Stimulated activated CD4-positive, alpha-beta T cell treated with anti-CD3 and anti-CD28 coated beads, Interleukin-4, amount 100 ng/mL, for 4 hours (primary cell): ENCODE measurements at places on chromosomes 7 and 10.

DNA sequence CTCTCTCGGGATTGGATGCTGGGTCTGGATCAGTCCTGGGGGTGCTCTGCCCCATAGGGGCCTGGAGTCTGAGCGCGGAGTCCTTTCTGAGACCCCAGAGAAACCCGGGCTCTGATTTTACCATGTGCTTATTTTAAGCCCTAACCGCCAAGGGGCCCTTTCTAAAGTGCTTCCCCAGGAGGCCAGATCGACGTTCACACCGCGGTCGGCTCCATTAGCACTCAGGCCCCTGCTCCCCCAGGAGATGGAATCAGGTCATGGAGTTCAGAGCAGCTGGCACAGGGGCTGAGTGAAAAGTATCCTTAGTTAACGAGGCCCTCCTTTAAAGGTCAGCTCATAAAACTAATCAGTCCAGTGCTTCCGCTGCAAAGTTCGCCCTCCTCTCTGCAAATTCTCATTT lies 159.4 kb upstream of the COBL start:
- DNase-seq = no peak

DNA sequence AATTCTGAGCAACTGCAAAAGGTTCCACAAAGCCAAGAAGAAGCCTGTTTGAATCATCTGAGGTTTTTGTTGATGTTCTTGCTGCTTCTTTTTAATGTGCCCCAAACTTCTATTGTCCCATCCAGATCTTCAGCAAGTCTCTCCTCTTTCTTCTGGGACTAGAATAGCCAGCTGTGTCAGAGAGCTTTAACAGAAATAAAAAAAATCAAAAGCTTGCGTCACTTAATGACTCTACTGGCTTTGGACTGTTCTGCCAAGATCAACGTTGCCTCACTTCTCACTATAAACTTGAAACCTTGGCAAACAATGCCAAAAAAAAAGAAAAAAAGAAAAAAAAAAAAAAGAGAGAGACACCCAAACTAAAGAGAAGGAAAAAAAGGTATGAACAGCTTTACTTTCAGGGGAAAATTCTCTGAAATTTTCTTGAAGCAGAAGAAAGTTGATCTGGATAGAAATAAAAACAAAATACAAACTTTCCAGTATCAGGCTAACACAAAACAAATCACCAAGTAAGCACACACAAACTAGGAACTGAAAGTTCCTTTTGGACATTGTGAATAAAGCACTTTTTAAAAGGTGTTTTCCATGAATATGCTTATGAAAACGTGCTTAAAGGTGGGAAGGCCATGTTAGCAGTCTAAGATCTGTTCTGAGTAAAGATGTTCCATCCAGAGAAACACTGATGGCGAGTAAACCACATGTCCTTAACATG lies 14.8 kb downstream of the USP54 start:
- no peak for DNase-seq

DNA sequence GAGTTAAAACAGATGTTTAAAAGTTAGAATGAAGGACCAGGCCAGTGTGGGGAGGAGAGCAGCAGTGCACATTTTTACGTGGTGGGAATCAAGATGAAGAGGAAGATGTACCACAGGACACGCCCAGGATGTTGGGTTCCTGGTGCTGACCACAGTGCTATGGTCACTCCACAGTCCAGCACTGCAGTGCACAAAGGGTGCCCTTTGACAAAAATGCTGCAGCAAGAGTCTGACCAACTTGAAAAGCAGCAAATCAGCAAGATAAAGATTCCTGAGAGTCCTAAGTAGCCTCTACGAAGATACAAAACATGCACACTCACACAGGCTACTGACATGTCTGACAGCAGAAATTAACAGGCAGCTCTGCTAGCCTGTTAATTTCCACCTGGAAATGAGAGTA lies 107.1 kb downstream of the PIP4K2A start:
- DNase-seq = no peak

GRCh38 chr10:6020826-6021225 lies 41.3 kb downstream of the IL2RA start:
- DNase-seq = no peak

DNA sequence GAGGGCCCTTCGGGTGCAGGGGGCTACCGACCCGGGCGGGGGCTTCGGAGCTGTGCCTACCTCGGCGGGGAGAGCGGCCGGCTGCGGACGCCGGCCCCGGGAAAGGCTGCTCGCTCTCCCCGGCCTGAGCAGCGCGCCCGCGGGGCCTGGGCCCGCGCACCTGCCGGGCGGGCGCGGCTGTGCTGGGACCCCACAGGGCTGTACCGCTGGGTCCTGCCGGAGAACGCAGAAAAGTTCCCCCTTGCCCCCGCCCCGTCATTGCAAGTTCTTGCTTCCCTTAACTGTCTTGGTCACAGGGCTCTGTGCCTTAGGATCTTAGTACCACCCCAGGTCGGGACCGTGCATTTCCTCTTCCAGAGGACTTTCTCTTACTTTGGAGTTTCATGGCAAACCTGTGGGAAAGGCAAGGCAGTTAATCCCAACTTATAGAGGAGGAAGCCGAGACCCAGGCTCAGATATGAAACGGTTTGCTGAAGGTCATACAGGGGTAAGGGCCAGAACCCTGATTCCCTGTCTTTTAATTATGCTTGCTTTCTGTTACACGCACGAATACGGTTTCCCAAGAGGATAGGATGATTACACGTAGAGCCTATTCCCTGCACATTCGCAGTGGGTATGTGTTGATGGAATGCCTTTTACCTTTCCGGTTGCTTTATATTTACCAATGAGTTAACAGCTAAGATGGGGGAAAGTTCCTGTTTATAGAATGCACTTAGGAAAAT lies 652 bp downstream of the PCGF5 start:
- no peak for DNase-seq

DNA sequence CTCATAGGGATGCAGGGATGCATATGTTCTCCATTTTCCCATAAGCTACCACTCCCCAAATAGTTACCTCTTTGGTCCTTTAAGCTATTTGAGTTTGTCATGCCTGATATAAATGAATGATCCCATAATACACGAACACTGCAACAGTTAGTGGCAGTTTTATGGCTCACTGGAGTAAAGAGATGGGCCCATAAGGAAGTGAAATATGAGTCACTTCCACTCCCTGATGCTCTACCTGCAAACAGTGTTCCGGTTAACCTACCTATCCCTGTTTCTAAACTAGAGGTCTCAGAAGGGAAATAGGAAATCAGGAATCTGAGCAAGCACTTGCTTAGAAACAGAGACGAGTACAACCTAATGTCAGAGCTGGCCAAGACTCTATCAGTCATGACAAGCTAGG lies 71.7 kb downstream of the CALD1 start:
- DNase-seq = no peak

- no peak for DNase-seq
Measured at GRCh38 chr7:19705663-19706062, 3.2 kb downstream of the POLR1F start.

GRCh38 chr7:112556633-112557032 lies 75.8 kb downstream of the LSMEM1 start:
- DNase-seq = no peak

DNA sequence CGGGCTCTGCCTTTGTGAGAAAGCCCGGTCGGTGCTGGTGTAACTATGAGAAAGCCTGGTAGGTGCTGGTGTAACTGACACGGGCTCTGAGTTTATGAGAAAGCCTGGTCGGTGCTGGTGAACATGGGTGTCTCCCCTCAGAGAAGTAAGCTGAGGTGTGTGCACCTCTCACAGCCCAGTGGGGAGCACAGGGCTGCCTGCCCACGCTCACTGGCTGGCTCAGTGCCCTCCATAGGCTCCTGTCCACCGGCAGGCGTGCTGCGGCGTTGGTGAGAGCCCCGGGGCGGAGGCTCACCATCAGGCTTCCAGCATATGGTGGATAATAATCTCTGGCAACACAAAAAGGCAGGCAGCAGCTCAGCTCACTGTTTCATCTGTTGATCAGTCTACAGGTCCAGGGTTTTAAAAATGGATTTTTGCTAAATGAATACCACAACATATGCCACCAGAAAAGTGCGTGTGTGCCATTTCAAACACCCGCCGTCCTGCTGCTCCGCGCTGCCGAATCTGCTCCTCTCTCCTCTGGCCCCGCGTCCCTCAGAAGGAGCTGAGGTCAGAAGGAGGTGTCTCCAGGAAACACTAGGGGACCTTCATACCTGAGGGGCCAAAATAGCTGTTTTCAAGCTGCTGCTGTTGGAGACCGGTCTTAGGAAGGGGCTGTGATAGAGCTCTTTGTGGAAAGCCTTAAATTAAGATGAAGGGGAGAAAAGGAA lies 365.7 kb downstream of the DNAJB6 start:
- DNase-seq = no peak

DNA sequence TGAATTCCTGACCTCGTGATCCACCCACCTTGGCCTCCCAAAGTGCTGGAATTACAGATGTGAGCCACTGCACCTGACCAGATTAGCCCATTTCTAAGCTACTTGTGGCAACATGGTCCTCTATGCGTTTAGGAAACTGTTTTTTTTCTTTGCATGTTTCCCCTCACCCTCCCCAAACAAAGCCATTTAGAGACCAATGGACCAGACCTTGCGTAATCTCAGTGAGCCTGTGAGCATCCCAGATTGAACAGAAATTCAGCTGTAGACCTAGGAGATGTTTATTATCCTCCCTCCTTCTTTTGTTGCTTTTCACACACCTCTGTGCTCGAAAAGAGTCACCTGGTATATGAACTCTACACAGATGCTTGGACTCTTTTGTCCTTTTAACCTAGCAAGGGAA lies 28.5 kb upstream of the CAMK1D start:
- DNase-seq = no peak

GRCh38 chr7:517774-518629 lies 1.6 kb downstream of the PDGFA start:
- DNase-seq = peak; percentile 18

DNA sequence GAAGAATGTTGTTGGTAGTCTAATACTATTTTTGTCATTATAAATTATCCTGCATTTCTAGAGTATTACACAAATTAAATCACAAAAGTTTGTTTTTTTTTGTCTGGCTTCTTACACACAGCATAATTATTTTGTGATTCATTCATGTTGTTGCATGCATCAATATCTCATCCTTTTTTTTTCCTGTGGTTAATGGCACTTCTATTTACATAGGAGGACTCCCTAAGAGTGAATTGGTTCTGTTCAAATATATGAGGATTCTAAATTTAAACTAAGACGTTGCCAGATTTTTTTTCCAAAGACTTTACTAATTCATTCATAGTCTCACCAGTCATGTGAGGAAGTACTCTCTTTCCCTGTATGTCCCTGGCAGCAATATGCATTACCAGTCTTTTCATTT lies 303.3 kb downstream of the GPR37 start:
- no peak for DNase-seq

- DNase-seq = no peak
Measured at GRCh38 chr10:47020471-47020870, 109.2 kb downstream of the PTPN20 start.

- DNase-seq = no peak
Measured at GRCh38 chr7:20798081-20798693, 11.5 kb upstream of the SP8 start.

DNA sequence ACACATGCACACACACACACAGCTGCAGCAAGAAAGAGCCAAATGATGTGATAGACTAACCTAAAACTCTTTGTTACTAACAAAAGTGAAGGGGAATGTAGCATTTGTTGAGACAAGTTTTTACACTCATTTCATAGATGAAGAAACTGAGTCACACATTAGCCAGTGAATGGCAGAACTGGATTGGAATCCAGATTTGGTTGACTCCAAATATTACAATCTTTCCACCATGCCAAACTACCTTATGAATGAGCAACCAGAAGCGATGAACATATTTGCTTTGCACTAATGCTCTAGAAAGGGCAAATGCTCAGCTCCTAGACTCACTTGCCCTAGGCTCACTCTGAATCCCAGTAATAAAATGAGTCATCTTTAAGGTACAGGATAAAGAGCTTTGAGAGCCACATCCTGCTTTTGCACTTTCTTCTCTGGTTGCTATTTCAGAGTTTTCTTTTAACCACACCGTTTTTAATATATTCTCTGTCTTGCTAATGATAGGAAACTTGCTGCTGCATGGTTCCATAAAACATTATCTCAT lies 111.9 kb downstream of the GPAM start:
- DNase-seq = no peak

DNA sequence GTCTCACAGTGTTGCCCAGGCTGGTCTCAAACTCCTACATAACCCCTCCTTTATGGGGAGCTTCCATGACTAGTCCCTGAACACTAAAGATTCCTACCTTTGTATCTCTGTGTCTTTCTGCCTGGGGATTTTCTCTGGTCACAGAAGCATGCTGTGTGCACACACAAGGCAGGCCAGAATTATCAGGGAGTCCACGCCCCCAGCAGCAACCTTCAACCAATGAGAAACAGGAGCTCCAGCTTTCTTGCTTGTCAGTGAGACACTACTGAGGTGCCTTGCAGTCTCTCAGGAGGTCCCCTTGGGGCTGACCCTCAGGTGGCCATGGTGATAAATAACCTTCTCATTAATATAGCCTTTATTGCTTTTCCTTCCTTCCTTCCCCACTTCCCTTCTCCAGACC lies 45.1 kb upstream of the AUTS2 start:
- no peak for DNase-seq

- no peak for DNase-seq
Measured at GRCh38 chr10:10677479-10677878, 340.2 kb upstream of the CELF2 start.

GRCh38 chr7:112905950-112906349 lies 115.8 kb upstream of the TMEM168 start:
- no peak for DNase-seq

DNA sequence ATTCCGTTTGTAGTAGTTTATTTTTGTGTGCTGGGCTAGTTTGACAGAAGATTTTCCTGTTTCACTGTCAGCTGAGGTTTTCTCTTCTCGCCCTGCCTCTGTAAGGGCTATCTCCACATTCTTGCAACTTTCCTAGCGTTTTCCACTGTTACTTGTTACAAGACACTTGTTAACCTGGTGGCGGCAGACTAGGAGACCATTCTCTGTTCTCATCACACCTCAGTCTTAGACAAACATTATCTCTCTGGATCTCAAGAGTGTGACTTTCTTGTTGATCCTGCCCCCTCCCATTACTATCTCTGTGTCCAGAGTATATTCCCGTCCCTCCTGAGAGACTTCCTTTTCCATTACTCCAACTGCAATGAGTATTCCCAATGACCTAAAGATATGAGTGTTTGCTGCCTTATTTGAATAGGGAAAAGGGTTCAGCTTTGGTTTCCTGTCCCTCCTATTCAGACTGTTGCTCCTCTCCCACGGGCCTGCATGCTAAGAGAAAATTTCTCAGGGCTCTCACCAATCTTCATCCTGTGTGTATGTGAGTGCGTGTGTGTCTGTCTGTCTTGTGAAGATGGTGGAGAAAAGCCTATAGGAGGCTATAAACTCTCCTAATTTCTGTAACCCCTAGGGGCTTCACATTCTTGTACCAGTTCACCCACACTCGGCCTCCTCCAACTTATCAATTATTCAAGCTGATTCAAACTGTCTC lies 722.4 kb upstream of the POT1 start:
- DNase-seq = no peak
